ENCODE measurements at places on chromosomes 4 and X.

DNA sequence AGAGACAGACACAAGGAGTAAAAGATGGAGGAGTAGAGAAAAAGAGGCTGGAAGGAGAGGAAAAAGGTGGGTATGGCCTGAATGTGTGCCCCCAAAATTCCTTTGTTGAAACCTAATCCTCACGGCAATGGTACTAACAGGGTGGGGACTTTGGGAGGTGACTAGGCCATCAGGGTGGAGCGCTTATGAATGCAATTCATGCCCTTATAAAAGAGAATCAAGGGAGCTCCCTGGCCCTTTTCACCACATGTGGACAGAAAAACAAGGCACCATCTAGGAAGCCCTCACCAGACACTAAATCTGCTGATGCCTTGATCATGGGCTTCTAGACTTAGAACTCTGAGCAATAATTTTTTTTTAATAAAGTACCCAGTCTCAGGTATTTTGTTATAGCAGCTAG is 255.1 kb downstream of the NPFFR2 start:
- no peak for DNase-seq

GRCh38 chr4:3019145-3019846 is 55.0 kb downstream of the HTT-AS start:
- no peak for DNase-seq

DNA sequence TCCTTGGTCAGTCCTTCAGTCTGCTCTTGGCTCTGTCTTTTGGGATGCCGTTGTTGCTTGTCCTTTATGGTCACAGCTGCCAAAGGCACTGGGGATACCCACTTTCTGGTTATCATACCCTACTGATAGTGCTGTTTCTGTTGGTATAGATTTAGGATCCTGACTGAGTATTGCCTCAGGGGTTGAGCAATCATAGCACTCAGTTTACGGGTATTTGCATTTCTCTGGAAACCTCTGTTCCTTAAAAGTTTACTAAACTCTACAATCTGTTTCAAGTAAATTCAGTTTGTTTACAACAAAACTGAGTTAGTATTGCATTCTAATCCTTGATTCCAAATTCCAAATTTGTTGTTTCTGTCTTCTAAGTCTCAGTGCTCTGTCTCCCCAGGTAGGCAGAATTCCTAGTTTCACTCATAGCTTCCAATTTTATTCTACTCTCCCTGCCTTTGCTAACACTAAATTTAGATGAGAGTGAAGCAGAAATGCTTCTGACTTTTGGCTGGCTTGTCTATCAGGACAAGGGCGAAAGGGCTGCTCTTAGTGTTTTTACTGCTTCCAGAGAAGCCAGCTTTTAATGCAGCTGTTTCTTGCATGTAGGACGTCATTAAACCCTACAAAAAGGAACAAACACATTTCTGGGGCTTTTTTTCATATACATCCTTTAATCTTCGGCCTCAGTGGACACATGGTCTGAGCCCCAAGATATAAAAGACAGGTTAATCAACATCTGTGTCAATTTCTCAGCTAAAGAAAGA is 17.2 kb upstream of the TET2 start:
- no peak for DNase-seq

GRCh38 chrX:16786791-16787735 is 797 bp downstream of the TXLNG start:
- peak; percentile 47 for DNase-seq

DNA sequence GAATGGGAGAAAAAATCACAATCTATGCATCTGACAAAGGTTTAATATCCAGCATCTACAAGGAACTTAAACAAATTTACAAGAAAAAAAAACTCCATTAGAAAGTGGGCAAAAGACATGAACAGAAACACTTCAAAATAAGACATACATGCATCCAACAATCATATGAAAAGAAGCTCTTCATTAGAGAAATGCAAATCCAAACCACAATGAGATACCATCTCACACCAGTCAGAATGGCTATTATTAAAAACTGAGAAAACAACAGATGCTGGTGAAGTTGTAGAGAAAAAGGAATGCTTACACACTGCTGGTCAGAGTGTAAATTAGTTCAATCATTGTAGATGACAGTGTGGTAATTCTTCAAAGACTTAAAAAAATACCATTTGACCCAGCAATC is 306.0 kb upstream of the TBX22 start:
- DNase-seq, result no peak

DNA sequence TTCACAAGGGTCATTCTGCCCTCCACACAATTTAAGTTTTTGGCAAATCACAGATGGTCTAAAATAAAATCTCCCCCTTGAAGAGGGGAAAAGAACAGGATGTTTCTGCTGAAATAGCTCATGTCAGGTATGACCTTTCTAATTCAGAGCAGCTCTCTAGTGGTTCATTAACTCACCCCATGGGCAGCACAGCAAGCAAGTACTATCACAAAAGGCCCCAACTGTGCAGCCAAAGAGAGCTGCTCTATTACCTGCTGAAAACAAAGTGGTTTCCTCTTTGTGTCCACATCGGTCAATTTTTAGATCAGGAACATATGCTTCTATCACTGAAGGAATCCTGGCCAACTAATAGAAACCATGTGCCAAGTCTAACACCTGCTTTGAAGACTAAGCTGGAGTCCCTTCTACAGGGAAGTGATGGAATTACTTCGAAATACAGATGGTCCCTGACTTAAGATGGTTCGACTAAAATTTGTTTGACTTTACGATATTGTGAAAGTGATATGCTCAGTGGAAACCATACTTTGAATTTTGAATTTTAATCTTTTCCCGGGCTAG is 164.3 kb downstream of the ENOX2 start:
- no peak for DNase-seq

- peak; percentile 68 for DNase-seq
These were observed 3.8 kb upstream of the GUCY2F start for GRCh38 chrX:109485470-109486340.

GRCh38 chr4:37740546-37740945 is 54.4 kb upstream of the RELL1 start:
- no peak for DNase-seq

DNA sequence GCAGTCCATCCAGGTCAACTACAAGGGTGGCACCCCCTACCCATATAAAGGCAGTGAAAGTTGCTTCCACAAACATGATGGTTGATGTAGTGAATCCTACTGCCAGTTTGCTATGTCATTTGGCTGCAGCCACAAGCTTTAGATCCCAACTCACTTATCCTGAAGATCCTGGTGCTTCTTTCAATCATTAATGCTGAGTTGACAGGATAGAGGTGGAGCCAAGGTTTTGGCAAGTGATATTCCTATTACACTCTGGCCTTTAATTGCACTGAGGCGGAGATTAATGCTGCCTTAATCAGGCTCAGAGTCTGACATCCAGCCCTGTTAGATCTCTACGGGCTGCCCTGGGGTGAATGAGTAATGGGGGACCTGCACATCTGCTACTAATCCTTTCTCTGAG is 542.4 kb upstream of the ARX start:
- no peak for DNase-seq

DNA sequence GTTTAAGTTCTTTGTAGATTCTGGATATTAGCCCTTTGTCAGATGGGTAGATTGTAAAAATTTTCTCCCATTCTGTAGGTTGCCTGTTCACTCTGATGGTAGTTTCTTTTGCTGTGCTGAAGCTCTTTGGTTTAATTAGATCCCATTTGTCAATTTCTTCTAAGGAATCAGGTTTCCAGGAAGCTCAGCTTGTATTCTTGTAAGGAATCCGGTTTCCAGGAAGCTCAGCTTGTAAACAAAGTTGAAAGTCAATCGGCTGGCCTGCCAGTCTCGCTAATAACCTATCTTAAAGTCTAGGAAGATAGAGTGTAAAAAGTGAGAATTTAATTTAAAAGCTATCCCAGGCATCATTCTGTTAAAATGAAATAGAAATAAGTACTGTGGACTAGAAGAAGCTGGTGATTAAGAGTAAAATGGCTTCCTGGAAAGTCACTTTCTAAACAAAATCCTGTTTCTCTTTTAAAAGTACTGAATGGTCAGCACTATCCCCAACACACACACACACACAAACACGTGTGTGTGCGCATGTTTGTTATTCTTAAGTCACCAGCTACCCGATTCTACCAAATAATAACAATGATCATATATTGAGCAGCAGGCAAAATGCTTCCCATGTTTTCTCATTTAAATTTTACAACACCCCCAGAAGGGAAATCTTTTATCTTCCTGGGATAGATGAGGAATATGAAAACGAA is 171.7 kb downstream of the PAPSS1 start:
- no peak for DNase-seq

GRCh38 chr4:153252122-153252521 is 47.9 kb downstream of the TRIM2 start:
- no peak for DNase-seq

DNA sequence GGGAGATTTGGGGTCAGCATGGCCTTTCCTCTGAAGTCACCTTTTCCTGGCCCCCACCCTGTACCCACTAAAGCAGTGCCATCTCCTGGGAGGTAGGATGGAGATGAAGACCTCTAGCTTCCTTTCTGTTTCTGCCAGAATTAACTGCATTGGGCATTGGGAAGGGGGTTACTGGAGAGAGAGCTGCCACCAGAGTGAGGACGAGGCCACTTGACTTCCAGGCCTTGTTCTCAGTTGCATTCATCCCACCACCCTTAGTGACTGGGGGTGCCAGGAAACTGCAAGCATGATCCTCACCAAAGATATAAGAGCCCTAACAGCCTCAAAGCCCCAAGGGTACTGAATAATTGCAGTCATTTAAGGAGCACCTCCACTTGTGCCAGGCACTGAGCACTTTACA is 15.8 kb downstream of the SASH3 start:
- no peak for DNase-seq

Data from immature natural killer cell (primary cell).